ENCODE measurements at places on chromosomes 5 and 9. TPM values are rescaled to one million over a fixed set of nuclear protein-coding genes. Genes with fewer than 3 reads are reported as not detected.
A peak's percentile ranks its signal among the peaks of the same experiment; 100 is the strongest.

MEIKIN gene
- 2.8 TPM for total RNA-seq

RALGDS gene
- total RNA-seq: 99.9 TPM

DNAI1 gene
- not detected for total RNA-seq

CATSPER3 gene
- total RNA-seq: 0.78 TPM

GRCh38 chr9:107816561-107817021 lies 327.0 kb upstream of the KLF4 start:
- DNase-seq: no peak

GRCh38 chr9:10007356-10007755 lies 605.4 kb downstream of the PTPRD start:
- DNase-seq: no peak

- DNase-seq: no peak
Measured at GRCh38 chr5:64595031-64595855, 89.4 kb downstream of the RGS7BP start.

GRCh38 chr5:132257131-132258101 lies at the start of gene PDLIM4:
PDLIM4 (plus strand) TSS chr5:132257696; CDS start chr5:132257735, 39 bp downstream.
- no peak for DNase-seq

DNA sequence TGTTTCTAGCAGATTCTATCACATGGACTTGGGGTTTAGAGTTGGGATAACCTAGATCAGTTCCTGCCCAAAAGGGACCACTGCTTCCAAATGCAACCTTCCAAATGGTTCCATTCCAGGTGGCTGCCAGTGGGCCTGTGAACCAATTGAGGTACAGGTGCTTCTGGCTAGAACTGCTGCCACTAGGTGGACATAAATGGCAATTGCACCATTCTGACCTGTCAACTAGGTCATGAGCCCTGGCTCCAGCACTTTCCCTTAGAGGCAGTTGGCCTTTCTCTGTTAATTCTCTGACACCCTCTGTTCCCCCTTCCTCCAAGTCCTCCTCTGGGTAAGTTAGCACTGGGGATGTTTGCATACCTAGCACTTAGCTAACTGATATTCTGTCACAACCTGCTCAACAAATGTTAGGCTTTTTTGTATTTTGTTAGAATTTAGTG lies 16.6 kb upstream of the HEMGN start:
- peak; percentile 59 for DNase-seq

DNA sequence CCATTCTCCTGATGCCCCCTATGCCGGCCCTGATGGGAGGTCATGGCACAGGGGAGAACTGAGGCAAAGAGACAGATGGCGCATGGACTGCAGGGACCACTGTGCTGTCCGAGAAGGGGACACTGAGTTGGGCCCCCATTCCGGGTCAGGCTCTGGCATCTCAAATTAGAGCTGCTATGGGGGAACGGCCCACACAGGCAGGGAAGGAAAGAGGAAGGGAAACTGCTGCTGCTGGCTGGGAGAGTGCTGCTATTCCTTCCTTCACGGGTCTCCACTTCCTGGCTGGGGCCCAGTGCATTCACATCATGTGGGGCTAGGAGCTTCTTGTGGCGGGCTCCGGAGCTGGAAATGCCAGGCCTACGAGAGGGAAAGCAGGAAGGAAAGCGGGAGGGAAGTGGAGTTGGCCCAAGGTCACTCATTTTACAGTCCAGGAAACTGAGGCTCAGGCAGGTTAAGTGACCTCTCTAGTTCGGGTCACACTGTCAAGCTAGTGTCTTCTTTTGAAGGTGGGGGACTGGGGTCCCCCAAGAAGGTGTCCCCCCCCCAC lies 1.3 kb upstream of the CARD19 start:
- DNase-seq: peak; percentile 36

- DNase-seq: no peak
Measured at GRCh38 chr9:131693651-131694597, 46.0 kb downstream of the RAPGEF1 start.

All from naive thymus-derived CD8-positive, alpha-beta T cell (primary cell).